Stimulated activated CD4-positive, alpha-beta T cell treated with anti-CD3 and anti-CD28 coated beads, Interleukin-12 subunit alpha, Interleukin-12 subunit beta, amount 100 ng/mL, for 24 hours (primary cell): ENCODE measurements at places on chromosomes 2 and 18.

DNA sequence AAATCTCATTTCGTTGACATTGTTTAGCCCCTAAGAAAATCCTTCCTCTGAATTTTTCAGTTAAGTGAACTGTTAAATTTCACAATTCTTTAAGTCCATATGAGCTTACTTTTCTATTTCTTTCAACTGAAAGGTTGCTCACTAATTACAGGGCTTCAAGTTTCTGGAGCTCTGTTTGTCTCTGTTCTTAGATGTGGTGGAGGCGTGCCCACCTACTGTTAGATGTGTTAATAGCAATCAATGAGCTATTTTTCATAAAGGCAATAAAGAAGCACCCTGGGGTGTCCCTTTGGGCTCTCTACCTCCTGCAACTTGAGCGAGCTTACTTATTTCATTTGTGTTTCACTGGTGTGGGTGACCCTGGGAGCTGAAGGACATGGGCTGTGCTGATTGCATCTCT lies 25.0 kb downstream of the CREG2 start:
- DNase-seq: no peak

GRCh38 chr2:179487010-179487731 lies 222.5 kb upstream of the SESTD1 start:
- no peak for DNase-seq

GRCh38 chr2:80363791-80364349 lies 59.3 kb upstream of the LRRTM1 start:
- DNase-seq: no peak

DNA sequence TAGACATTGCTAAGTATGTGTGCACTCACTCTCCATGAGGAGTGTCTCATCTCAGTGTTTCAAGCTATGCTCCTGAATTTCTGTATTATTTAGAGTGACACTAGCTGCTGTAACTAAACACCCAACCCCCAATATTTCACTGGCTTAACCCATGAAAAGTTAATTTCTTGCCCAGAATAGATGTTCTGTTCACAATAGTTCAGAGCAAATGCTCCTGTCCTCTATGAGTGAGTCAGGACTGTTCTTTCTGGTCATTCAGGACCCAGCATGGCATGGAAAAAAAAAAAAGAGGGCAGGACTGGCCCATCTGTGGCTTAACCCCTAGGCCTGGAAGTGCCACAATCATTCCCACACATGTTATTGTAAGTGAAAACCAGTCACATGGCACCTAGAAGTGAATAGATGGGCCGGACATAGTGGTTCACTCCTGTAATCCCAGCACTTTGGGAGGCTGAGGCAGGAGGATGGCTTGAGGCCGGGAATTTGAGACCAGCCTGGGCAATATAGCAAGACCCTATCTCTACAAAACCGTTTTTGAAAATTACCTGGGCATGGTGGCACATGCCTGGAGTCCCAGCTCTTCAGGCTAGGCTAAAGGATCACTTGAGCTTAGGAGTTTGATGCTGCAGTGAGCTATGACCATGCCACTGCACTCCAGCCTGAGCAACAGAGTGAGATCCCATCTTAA lies 663.6 kb downstream of the IRS1 start:
- DNase-seq: no peak

GRCh38 chr2:120398051-120398995 lies 52.4 kb downstream of the INHBB start:
- no peak for DNase-seq

DNA sequence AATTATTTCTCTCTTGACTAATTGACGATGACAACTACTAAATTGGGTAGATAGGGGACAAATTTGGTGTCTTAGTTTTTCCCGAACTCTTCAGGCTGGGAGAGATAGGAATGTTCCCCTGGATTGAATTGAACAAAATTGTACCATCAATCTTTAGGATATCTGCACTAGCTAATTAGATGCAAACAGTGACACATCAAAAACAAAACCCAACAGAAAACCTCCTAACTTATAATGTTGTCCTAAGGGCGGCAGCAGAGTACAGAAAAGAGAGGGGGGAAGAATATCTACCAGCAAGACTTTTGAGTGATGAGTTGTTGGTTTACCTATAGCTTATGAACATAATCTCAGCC lies 342.9 kb downstream of the INSIG2 start:
- no peak for DNase-seq

- DNase-seq: no peak
These were observed 8.5 kb downstream of the ZNF2 start for GRCh38 chr2:95174031-95174542.

DNA sequence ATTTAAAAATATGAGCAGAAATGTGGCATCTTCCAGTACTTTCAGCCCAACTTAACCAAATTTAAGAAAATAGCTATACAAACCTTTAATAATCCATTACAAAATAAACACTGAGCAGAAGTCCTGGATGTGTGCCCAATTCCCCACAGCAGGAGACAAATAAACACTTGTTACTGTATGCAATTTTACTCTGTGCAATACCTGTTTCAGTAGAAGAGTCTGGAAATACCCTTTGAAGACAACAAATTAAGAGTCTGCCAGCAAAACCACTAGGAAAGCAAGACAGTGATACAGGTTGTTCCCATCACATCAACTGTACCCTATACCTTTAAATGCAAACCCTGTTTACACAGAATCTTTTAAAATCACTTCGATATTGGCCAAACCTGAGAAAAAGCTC lies 41.4 kb upstream of the RNU4ATAC start:
- no peak for DNase-seq

DNA sequence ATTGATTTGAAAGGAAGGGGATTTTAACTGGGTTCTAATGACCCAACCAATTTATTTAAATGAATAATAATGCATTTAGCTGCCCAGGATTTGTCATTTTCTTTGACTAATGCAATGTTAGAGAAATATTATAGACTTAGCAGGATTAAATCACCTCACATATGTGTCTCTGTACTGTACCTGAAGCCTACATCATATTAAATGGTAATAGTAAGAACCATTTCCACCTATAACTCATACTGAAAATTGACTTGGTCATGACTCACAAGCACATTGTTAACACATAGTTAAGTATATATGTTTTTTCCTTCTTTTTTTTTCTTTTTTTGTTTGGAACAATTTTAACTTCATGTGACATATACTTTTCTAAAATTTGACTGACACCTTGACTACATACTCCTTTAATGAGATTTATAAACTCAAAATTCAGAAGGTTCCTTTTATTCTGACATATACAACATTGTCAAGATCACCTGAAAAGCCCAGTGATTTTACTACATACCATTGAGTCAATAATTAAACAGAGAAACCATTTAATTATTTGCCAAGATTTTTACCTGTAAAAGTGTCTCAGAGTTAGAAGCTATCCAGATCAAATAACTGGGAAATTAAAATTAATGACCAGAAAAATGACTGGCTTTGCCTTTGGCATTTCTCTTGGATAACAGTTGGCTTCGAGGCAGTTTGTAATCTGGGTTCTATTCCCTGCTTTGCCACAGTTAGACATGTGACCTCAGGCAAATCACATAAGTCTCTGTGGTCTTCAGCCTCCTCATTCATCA lies 58.8 kb upstream of the CDC42EP3 start:
- no peak for DNase-seq

- DNase-seq: no peak
These were observed 5.5 kb downstream of the COLEC12 start for GRCh38 chr18:495017-495416.

DNA sequence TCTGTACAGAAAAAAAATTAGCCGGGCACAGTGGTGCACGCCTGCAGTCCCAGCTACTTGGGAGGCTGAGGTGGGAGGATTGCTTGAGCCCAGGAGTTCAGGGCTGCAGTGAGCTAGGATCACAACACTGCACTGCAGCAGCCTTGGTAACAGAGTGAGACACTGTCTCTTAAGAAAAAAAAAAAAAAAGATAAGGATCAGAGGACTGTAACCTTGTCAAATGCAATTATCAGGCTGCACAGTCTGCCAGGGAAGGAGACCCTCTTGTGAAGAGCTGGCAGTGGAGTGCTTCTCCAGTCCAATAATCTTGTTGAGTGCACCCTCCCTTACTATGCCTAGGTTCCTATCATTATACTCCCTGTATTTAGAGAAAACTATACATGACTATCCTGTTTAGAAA lies 330.7 kb downstream of the PDE11A start:
- DNase-seq: no peak

DNA sequence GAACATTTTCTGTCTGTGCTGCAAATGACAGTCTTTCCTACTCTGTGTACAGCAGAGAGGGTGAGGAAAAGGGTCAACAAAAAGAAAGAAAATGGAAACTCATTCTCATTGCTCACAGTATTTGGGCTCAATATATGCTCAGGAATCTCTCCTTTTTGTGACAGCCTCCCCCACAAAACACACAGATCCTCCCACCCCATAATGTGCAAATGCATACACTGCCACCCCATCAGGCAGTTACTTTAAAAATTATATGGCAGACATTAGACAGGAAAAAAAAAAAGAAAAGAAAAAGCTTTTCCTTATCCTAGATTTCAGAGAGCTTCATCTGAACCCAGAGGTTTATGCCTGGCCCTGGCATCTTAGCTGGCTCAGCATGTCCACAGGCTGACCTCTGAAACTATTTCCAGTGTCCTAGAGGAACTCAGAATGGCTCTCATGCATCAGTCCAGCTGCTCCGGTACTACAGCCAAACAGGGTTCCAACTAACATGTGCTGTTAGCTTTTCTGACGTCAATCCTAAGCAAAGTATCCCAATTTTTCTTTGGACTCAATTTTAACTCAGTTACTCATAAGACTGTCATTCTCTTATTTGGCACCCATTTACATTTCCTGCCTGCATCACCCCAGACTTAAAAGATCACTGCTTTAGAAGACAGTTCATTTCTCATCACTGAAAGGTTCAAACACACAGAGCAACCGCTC lies 105.9 kb downstream of the RBMS1 start:
- DNase-seq: no peak

DNA sequence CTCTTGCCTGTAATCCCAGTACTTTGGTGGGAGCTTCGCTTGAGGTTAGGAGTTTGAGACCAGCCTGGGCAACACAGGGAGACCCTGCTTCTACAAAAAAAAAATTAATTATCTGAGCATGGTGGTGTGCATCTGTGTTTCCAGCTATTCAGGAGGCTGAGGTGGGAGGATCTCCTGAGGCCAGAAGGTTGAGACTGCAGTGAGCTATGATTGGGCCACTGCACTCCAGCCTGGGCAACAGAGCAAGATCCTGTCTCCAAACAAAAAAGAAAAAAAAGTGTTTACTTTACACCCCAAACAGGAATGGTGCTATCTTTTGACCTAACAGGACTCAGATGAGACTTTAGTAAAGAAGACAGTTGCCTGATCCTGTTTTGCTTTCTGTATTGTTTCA lies 35.6 kb downstream of the MAL start:
- no peak for DNase-seq

GRCh38 chr18:31774477-31774785 lies 13.8 kb upstream of the SLC25A52 start:
- DNase-seq: no peak

- DNase-seq: no peak
These were observed 353.1 kb downstream of the EIPR1 start for GRCh38 chr2:3024401-3024935.

DNA sequence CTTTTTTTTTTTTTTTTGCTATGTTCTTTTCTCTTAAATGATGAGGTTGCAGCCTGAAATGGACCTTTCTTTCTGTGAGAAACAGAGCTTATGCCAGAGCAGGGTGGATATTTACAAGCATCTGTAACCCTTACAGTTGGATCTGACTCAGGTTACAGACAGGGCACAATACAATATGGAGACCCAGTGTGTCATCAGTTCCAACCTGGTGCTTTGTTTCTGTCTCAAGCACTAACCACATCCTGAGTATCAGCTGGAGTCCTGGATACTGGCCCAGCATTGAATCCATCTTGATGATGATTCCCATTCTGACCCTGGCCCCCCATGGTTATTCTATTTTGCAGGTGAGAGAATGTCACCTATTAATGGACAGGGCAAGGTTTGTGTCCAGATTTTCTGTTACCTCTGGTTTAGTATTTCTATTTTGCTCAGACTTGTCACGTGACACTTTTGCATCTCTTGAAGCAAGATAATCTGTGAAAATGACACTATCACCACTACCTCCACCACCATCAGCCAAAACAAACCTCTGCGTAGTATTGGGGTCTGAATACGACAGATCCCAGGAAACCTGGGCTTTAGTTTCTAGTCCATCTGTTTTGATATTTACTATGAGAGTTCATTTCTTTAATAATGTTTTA lies 174.0 kb downstream of the CCDC85A start:
- no peak for DNase-seq

GRCh38 chr2:181528441-181528840 lies 71.3 kb downstream of the ITGA4 start:
- no peak for DNase-seq

GRCh38 chr2:151775057-151775740 lies 40.9 kb upstream of the NEB start:
- no peak for DNase-seq

DNA sequence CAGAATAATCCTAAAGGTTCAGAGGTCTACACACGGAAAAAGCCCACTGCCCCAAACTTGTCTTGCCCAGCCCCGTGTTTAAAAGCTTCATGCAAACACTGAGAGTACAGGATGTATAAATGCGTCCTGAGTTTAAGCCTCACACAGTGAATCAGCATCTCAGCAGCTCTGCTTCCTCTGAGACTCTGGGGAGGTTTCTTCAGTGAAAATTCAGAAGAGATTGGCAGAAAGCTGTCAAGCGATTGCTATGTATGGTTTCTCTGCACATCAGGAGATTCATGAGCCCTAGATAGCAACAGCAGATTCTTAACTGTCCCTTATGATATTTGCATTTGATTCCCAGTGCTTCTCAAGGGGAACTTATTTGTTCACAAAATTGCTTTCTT lies 27.1 kb downstream of the CRACDL start:
- no peak for DNase-seq

DNA sequence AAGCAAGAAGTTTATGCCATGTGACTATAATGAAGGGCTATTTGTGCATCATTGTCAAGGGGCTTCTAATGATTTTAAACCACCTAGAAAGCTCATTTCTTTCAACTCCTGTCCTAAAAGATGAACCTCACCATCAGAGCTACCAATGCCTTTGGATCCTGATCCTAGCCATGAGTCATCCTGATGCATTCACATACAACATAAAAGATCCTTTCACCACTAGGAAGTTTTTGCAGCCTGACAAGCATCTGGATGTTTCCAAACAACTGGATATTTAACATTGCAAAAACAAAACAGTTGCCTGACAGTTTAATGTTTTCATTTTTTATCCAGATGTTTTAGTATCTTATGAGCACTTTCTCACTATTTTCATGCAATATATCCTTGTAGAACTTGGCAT lies 425.3 kb downstream of the MBD2 start:
- DNase-seq: no peak
